Activated naive CD4-positive, alpha-beta T cell (primary cell): ENCODE measurements at places on chromosomes 7 and 10.

- DNase-seq = no peak
Measured at GRCh38 chr7:16810112-16810511, 5.3 kb upstream of the AGR2 start.

DNA sequence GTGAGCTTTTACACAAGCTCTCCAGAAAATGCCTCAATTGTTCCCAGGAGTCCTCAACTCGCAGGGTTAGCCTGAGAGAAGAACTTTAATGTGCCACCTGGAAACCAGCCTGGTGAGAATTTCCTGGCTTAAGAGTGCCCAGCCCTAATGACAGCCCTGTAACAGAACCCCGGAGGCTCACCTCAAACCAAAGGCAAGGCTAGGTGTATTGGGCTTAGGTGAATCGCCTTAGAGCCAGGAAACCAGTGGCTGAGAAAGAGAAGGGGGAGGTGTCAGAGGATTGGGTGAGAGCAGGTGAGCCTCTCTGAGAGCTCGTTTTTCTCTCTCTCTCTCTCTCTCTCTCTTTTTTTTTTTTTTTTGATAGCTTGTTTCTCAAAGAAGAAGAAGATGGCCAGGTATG lies 7.3 kb downstream of the OCM2 start:
- no peak for DNase-seq

DNA sequence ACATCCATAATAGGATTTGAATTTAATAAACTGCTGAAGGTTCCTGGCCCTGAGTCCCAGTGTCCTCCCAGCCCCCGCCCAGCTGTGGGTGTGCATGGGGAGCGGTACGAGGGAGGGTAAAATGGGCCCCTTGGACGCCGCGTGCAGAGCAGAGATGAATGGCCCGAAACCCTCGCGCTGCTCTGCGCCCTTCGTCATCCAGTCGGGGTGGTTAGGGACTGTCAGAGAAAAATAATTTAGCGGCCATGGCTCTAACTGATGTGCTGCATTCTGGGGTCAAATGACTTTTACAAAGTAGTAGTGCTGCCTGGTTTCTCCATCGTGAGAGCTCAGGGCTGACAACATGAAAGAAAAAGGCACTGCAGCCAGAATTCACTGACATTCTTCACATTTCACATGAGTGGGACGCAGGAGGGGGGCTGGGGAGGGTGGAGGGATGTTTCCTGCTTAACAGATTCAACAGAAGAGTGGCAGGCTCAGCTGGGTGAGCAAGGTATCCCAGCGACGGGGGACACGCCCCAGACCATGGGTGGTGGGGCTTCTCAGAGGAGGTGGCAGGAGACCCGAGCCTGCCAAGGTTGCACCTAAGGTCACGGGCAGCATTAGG lies 304.5 kb downstream of the WDR37 start:
- no peak for DNase-seq

DNA sequence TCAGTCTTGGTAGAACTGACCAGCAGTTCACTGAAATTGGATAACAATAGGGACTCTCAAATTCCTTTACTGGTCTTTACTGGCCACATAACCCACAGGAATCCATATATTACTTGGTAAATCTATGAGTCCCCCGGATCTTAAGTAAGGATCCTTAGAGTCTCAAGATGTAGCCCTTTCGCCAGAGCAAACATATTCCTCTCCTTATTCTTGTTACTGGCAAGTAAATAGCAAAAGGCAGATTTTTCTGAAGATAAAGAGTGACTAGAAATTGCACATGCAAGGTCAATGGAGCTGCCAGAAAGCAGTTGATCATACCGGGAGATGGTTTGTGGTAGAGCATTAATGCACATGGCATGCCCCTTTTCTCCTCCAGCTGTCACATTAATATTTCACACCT lies 283.0 kb downstream of the HDAC9 start:
- no peak for DNase-seq

DNA sequence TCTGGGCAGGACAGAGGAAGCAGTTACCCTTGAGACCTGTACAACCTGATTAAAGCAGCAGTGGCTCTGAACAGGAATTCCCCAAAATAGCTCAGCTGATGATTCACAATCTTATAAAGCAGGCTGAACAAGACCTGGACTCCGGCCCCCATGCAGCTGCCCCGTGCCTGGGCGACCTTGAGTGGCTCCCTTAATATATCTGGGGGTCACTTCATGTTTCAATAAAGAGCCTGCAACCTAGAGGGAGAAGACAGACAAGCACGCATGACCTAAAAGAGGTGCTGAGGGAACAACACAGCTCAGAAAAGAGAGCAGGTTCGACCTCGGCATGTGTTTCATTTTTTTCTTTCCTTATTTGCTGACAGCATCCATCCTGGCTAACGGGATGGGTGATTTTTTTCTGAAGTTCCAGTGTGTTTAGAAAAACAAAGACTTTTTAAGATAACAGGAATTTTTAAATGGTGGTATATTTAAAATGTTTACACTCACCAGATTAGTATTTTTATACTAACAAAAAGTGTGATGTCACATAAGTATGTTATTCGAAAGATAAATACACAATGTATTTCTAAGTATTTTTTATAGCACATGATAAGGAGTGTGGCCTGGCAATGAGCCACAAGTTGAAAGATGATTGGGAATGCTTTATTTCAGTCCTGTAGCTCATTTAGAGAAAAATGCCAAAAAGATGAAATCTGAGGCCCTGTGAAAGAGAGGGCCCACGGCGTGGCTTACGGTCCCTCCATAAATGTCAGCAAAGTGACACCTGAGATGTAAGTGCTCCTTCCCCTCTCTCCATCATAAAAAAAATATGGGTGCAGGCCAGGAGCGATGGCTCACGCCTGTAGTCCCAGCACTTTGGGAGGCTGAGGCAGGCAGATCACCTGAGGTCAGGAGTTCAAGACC lies 161.3 kb downstream of the SLIT1 start:
- DNase-seq = no peak
